ENCODE measurements at places on chromosomes 7 and 10.
A peak's percentile ranks its signal among the peaks of the same experiment; 100 is the strongest.

DNA sequence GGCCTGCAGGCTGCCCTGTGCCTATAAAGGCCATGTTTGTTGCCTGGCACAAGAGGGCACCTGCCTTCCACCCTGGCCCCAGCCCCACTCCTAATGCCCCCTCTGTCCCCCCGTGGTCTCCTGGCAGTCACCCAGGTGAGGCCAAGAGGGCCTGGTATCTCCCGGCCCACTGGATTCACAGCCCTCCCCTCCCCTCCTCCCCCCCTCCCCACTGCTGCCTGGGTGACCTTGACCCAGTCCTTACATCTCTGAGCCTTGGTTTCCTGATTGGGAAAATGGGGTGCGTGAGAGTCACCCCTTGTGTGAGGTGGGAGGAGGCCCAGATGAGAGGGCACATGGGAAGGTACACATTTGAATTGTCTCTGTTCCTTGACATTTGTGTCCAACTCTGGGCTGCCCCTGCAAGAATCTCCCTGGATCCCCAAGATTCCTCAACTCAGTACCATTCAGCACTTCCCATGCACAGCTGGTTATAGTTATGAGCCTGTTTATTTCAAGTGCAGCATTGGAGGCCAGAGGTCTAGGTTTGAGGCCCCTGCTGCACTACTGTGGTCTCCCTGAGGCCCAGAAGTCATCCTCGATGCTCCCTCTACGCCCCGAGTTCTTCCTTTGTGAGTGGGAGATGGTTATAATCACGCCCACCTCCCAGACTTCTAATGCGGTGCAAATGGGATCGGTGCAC is 58.9 kb downstream of the TMEM270 start:
- peak; percentile 12 for DNase-seq

DNA sequence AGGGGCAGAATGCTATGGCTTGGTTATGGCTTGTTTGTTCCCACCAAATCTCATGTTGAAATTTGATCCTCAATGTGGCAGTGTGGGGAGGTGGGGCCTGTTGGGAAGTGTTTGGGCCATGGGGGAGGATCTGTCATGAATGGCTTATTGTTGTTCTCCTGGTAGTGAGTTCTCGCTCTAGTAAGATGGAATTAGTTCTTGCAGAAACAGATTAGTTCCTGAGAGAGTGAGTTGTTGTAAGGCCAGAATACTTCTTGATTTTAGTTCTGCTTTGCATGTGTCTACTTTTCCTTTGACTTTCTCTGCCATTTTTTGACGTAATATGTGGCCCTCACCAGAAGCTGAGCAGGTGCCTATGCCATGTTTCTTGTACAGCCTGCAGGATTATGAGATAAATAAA is 188.2 kb downstream of the KIF20B start:
- no peak for DNase-seq

DNA sequence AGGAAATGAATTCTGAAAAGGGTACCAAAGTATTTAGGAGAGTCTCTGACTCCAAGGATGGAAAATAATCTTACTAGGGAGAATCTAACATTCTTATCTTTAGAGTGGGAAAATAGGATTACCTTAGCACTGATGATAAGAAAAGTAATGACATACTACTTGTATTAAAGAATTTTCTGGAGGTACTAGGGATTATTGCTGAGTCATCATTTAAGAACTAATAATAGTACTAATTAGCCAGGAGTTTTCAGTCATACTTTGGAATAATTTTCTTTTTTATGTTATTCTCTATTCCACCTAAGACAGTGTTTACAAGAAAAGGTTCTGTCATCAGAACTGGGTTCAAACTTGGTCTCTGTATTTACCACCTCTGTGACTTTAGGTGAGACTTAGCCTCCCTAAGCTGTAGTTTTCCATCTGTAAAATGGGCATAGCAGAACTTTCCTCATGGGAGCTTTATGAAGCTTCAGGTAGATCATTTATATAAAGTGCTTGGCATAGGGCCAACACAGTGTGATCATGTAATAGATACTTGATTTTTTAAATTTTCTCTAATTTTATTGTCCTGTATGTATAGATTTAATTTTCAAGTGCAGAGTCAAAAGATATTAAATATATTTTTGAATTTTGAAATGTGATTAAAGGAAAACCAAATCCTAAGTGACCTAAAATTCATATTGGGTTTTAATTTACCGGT is 20.4 kb downstream of the ITGB8 start:
- no peak for DNase-seq

DNA sequence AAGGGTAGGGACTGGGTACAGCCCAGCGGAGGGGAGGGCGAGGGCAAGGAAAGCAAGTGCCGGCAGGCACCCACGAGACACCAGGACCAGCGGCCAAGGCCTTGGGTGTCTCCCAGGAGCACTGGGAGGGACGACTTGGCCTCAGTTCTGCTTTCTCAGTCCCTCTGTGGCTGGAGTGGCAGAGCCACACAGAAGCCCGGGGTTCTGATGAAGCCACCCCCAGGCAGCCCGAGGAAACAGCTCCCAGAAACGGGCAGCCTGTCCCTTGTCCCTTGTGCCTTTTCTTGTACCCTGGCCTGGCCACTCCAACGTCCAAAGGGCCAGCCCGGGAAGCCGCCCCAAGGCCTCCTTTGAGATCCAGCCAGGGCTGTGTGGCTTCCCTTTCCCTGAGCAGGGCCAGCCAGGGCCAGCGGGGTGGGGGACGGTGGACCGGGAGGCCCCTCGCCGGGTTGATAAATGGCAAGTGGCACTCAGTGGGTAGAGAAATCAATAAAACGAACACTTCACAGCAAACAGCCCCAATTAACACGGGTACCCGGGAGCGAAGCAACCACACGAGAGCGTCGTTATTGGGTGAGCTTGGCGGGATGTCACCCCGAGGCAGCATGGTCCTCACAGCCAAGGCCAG is 69.8 kb upstream of the GNA12 start:
- no peak for DNase-seq

GRCh38 chr10:11145495-11145855 is 127.8 kb downstream of the CELF2 start:
- no peak for DNase-seq

DNA sequence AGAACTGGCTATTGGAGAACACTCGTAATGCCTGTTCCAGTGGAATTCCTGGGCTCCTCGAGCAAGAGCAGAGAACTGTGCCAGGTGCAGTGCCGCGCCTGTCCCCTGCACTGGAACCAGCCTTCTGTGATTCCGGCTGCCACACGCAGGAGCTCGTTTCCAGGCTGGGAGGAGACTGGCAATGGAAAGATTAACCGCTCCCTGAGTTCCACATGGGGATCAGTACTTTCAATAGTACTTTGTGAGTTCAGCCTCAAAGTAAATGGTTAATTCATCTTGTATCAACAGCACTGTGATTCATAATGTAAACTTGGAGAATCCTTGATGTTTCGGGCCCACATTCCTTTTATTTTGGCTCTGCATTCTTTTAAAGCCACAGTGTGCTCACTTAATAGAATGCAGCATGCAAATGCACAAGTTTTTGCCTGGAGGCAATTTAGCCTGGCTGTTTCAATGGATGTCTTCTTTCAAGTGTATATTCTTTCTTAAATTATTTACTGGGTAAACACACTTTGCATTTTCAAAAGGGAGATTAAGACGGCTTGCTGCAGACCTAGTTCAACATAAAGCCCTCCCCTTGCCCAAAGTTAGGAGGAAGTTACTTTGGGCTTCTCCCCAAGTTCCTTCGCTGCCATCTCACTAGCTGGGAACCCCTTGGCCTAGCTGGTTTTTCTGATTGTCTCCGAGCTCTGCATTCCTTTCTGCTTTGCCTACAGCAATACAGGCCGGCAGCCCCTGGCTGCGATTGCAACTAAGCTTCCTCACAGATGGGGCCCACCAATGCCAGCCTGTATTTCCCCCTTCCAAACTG is 138.1 kb upstream of the TCF7L2 start:
- DNase-seq = peak; percentile 96

DNA sequence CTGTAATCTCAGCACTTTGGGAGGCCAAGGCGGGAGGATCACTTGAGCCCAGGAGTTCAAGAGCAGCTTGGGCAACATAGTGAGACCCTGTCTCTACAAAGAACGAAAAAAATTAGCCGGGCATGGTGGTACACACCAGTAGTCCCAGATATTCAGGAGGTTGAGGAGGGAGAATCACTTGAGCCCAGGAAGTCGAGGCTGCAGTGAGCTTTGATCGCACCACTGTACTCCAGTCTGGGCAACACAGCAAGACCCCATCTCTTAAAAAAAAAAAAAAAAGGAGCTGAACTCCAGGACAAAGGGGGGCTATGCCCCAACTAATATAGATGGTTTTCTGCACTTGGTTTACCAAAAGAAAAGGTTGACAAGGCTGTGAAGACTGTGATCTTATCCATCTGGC is 101.2 kb upstream of the ANLN start:
- no peak for DNase-seq

- no peak for DNase-seq
Observed at GRCh38 chr10:30816159-30816819, 186.7 kb upstream of the LYZL2 start.

DNA sequence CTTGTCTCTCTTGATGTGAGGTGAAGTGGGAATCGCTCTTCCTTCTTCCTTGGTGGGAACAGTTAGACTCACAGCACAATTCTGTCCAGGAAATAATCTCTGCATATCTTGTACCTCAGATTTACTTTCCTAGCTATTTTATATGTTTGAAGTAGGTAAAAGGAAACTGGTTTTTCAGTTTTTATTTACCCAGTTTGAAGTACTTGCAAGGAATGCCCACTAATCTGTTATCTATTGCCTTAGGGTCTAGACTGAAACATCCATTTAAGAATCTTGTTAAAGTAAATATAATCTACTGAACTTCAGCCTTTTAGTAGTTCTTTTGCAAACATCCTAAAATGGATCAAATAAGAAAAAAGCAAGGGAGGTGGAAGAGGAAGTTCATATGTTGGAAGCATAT is 229.8 kb downstream of the KCND2 start:
- no peak for DNase-seq

- peak; percentile 24 for DNase-seq
Observed at GRCh38 chr7:80977751-80978150, 58.9 kb upstream of the SEMA3C start.

- no peak for DNase-seq
Observed at GRCh38 chr10:124316326-124316725, 102.4 kb downstream of the OAT start.

DNA sequence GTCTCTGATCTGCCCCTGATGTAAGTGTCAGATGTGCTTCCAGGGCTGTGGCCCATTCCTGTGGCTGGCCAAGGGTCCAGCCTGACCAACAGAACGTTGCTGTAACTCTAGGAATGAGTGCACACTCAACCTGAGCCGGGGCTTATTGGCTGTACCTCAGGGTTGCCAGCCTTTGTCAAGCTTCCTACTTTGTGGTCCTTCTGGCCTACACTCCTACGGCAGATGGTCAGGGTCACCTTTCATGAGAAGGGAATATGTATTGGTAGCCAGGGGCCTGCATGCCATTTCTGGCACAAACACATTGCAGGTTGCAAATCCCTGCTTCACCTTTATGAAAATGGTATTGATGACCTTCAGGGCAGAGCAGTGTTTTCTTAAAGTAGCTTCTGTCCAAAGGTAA is 64.5 kb downstream of the MTURN start:
- no peak for DNase-seq

GRCh38 chr7:2170576-2171521 is 61.9 kb downstream of the MAD1L1 start:
- no peak for DNase-seq

DNA sequence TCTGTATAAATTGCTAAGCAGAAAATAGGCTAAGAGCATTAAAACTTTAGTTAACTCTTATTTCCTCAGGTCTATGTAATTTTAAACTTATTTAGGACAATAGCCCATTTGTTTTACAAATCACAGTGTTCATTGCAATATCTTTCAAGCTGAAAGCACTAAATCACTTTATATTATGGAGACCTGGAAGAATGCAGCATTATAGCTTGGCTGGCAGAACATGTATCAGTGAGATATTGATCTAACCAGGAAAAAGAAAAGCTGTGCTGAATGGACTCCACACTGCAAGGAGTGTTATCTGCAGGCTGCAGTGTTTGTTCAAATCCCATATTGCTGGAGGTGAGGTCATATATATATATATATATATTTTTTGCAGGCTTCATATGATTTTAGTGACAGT is 517.5 kb downstream of the NRG3 start:
- no peak for DNase-seq

GRCh38 chr10:14293526-14293925 is 37.2 kb downstream of the FRMD4A start:
- no peak for DNase-seq

GRCh38 chr7:140841166-140841715 is 83.5 kb downstream of the BRAF start:
- peak; percentile 42 for DNase-seq

DNA sequence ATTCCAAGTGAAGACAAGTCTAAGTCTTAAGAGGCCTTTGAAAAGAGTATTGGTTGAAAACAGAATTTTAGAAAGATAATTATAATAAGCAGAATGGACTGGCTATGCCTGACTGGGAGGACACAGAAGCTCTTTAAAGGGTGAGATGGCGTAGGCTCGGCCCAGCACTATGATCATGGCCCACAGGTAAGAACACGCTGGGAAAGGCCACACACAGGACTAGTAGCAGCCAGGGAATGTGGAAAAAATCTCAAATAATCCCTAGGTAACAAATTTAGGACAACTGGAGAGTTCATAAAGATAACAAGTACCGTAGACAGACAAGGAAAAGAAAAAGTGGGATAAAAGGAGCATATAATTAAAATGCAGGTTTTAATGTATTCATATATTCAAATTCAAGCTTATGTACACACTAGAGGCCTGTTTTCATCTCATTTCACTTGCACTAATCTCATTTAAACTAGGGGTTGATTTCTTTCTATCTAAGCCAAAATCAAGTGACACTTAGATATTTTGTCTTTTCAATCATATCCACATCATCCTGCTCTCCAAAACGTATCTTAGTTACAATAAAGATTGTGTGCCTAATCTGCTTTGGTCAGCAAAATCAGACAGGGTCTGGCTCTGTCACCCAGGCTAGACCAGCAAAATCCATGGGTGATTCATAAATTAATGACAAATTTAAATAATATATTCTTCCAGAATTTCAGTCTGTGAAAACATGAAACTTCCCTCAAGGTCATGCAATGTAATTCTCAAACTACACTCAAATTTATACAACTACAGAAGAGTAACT is 53.0 kb downstream of the EZH2 start:
- DNase-seq = no peak

GRCh38 chr7:2165610-2166594 is 66.8 kb downstream of the MAD1L1 start:
- no peak for DNase-seq

GRCh38 chr10:4983615-4984216 is 19.9 kb downstream of the AKR1C2 start:
- peak; percentile 6 for DNase-seq
